Activated T-helper 1 cell treated with anti-CD3 and anti-CD28 coated beads, Interleukin-12 subunit alpha, Interleukin-12 subunit beta, Interleukin-2, Interleukin-4 antibody, amounts not matched to agents 30 ng/mL and 10 ng/mL and 1 ng/mL, durations not matched to agents 14 hours and 24 hours and 36 hours (primary cell): ENCODE measurements at places on chromosomes 11 and 22.

GRCh38 chr11:43833657-43834073 is 47.0 kb upstream of the ALKBH3 start:
- DNase-seq: no peak

DNA sequence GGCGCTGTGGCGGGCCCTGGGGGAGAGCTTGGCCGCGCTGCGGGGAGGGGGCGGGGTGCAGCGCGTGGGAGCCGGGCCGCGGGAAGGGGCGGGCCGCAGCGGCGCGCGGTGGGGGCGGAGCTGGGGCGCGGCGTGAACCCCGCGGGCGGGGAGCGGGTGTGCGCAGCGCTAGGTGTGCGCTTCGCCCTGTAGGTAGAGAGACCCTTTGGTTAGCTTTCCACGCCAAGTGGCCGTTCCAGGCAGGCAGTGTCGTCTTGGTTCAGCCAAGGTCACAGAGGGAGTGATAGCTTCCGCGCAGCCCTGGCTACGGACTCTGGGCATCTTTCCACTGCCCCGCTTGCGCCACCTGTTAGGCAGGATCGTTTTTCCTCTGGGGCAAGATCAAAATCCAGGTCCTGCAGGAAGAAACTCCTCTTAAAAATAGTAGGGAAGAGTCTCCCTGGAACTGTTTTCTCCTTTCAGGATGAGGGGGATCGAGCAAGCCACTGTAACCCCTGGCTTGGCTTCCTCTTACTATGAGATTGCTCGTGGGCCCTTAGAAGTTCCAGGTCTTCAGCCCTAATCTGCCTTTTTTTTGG is 434 bp downstream of the BANF1 start:
- DNase-seq: no peak

DNA sequence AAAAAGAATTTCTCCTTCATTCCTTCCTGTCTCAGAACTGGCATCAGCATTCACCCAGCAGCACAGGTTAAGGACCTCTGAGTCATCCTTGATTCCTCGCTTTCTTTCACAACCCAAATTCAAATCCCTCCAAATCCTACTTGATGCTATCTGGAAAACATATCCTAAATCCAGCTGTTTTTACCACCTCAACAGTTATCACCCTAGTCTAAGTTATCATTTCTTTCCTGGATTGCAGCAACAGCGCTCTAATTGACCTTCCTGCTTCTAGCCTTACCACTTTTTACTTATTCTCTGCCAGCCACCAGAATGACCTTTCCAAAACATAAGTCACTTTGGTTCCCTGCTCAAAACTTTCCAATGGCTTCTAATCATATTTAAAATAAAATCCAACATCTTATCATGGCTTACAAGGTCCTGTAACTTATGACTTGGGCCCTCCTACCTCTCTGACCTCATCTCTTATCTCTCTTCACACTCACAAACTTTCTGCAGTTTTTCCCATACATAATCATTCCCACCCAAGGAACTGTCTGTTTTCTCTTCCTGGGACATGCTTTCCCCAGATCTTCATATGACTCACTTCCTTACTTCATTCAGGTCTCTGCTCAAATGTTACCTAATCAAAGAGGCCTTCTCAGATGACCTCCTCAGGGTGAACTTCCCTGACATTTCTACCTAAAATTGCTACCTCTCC is 119.4 kb downstream of the TTC28 start:
- no peak for DNase-seq

GRCh38 chr22:28801845-28802594 is 1.7 kb upstream of the XBP1 start:
- DNase-seq: no peak

DNA sequence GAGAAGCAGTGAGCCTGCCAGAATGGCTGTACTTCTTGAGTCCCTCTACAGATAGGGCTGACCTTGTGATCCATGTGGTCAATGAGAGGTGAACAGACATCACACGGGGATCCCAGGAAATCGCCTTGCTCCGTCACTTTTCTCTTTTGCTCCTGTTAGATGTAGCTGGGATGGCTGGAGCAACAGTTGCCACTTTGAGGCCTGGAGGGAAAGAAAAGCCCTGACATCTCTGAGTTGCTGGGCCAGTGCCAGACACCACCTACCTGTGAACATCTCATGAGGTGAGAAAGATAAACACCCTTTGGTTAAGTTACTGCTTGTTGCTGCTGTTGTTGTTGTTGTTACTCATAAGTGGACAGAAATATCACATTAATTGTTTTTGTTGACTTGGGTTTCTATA is 840.3 kb downstream of the TBC1D22A start:
- no peak for DNase-seq
